ENCODE measurements at places on chromosomes 12 and 14.

- no peak for DNase-seq
Measured at GRCh38 chr12:124525455-124525854, 42.0 kb downstream of the NCOR2 start.

GRCh38 chr14:58912287-58912686 is 274.5 kb downstream of the DACT1 start:
- no peak for DNase-seq

- no peak for DNase-seq
Measured at GRCh38 chr12:54701940-54702592, 53.9 kb upstream of the DCD start.

- no peak for DNase-seq
Measured at GRCh38 chr12:70907412-70907811, 13.1 kb downstream of the PTPRR start.

DNA sequence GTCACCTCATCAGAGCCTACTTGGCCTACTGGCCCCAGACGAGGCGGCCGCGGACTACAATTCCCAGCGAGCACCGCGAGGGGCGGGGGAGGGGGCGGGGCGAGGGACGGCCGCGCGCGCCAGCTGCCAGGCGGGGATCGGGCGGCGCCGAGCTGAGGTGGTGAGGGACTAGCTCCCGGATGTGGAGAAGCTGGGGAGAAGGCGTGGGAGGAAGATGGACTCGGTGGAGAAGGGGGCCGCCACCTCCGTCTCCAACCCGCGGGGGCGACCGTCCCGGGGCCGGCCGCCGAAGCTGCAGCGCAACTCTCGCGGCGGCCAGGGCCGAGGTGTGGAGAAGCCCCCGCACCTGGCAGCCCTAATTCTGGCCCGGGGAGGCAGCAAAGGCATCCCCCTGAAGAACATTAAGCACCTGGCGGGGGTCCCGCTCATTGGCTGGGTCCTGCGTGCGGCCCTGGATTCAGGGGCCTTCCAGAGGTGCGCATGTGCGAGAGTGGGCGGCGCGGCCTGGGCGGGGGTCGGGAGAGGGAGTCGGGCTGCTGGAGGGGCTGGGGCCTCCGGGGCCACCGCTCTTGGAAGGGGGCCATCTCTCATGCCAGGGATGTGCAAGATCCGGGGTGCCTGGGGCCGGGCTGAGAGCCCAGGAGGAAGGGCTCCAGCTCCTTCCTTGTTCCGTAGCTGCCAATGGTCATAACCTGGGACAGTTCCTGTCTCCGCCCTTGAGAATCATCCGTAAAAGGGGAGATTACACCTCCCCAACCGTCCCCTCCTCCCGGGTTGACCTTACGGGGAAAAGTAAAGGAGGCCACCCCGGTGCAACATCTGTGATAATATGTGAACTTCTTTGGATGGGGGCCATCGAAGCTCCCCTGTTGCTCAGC is at the start of gene CMAS:
Gene CMAS (plus strand): TSS at position 129 of the 878 bp plus-strand sequence. CDS start 86 bp downstream, at position 215.
- peak; percentile 64 for DNase-seq

- DNase-seq, result no peak
Measured at GRCh38 chr14:39291701-39292100, 58.0 kb downstream of the MIA2 start.

DNA sequence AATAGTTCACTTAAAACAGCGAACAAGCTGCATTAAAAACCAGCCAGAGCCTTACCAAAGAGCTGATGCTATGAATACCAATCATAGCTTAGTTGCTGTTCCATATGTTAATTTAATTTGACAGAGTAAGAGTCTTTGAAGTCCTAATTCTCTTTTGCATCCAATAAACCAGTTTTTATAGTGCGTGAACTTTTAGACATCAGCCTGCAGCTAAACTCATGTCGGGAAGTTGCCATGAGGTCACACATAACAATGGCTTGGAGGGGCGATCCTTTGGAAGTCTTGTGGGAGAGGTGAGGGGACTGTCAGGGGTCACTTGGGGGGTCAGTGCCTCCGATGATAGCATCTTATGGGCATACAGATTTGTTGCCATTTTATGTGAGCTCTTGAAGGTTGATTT is 81.7 kb downstream of the HMGA2 start:
- no peak for DNase-seq

- peak; percentile 6 for DNase-seq
Measured at GRCh38 chr14:98138666-98139065, 1133.3 kb downstream of the BCL11B start.

GRCh38 chr14:96626121-96626768 is 124.1 kb downstream of the PAPOLA start:
- DNase-seq, result no peak

DNA sequence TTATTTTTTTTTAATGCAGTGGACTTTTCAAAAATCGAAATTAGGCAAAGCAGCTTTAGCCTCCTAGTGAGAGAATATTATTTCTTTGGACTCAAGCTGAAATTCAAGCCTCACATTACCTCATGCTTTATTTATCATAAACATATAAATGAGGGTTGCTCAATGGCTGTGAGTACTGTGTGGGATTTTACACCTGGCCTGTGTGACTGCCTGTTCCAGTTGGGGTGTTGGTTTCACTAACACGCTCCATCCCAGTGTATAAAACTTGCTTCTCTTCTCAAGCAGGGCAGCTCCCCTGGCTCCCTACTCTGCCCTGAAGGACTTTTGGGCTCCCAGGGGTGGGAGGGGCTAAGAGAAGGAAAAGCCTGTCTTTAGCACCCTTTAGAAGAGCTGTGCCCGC is 15.0 kb downstream of the ANKLE2 start:
- DNase-seq, result no peak

DNA sequence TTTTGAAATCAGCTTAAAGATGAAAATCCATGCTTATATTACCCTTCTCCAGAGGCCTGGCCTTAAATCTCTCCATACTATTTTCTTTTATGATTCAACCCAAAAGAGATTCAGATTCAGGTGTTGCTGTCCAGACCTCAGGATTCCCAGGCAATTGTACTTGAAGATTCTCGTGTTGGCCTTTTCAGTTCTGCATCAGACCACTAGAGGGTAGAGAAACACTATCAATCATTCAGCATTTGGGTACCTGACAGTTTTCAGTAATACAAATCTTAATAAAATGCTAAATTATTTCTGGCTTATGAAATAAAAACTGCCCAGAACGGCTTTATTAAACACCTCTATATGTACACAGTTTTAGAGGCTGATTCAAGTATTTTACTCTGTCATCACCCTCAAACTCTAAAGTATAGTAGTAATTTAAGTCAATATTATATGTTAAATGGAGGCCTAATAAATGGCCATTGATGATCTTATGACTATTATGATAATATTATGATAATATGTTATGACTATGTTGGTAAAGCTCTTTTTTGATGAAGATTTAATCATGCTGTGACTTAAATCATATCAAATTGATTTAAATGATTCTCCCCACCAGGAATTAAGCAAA is 301.1 kb downstream of the DUSP6 start:
- DNase-seq, result peak; percentile 43

DNA sequence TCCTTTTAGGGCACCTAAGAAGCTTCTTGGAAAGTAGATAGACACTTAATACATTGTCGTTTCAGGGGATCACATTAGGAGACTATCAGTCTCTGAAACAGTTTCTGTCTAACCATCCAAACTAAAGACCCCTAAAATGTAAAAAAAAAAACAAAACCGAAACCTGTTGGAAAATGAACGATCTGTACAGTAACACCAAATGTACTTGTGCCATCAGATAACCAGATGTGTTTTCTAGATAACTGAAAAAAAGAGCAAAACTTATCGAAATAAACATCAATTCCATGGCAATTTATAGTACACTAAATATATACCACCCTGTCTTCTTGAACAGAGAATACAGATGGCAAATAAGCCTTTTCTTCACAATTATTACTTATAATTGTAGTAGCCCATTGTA is 2.1 kb downstream of the LDHB start:
- no peak for DNase-seq

DNA sequence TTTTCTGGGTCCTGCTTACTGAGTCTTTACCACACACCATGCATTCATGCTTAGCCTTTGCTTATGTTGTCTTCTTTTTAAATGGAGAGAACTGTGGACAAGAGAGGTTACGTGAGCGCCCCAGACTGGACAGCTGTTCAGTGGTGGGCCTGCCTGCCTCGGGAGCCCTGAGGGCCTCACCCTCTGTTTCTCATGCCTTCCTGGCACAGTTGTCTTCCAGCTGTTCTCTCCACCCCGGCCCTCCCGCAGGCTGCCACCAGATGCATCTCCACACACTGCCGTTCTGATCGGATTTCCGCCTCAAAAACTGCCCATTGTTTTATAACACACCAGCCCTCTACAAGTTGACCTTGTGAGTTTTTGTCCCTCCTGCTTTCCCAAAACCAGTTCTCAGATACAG is 100.8 kb downstream of the SAMD4A start:
- DNase-seq, result no peak

- DNase-seq, result no peak
Measured at GRCh38 chr12:64583771-64584421, 26.4 kb upstream of the RASSF3 start.

DNA sequence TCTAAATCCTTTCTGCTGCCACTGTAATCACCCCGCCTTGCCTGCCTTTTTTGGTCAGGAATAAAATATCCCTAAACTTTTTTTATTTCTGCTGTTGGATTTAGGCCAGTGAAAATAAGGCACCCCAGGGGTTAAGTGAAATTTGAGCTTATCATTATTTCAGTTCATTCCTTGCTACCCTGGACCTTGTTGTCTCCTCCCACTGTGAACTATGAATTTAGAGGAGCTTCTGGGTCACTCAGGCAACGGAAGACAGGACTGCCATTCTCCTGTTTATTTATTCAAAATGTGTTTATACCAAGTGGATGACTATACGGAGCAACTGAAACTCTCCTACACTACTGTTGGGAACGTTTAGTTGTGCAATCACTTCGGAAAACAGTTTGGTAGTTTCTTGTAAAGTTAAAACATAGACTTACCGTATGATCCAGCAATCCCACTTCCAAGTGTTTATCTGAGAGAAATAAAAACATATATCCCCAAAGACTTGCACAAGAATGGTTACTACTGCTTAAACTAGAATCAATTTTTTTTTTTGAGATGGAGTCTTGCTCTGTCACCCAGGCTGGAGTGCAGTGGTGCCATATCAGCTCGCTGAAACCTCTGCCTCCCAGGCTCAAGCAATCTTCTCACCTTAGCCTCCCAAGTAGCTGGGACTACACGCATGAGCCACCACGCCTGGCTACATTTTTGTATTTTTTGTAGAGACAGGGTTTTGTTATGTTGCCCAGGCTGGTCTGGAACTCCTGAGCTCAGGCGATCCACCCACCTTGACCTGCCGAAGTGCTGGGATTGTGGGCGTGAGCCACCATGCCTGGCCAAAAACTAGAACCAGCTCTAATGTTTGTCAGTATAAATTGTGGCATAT is 2.3 kb upstream of the TRAFD1 start:
- DNase-seq, result no peak

DNA sequence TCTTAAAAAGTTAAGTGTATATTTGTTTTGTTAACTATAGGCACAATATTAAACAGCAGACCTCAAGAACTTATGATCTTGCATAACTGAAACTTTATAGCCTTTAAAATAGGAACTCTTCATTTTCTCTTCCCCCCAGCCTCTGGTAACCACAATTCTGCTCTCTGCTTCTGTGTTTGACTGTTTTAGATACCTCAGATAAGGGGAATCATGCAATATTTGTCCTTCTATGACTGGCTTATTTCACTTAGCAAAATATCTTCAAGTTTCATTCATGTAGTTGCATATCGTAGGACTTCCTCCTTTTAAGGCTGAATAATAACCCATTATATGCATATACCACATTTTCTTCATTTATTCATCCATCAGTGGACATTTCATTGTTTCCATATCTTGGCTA is 131.3 kb downstream of the PTPRO start:
- no peak for DNase-seq

- no peak for DNase-seq
Measured at GRCh38 chr12:94942663-94943062, 60.8 kb downstream of the NDUFA12 start.

DNA sequence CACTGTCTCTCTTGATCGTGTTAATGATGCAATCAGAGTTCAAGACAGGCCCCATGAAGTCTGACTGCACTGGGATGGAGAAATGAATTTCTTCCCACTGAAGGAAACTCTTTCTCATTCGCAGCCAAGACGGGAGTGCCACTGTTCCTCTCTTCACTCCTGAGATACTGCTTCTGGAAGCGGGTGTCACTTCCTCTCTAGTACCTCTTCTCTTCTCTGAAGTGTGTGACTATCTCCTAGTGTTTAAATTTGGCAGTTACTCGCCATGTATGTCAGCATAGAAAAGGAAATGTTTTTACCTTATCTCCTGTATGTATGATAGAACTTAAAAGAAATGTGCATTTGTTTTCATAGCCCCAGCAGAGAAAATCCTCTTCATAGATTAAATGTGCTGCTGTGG is 215.2 kb downstream of the ANO6 start:
- DNase-seq, result no peak
